ENCODE measurements at places on chromosomes 3 and 15. TPM values are rescaled to one million over a fixed set of nuclear protein-coding genes. Genes with fewer than 3 reads are reported as not detected.

- no peak for DNase-seq
Measured at GRCh38 chr3:188943591-188943990, 228.2 kb upstream of the TPRG1 start.

DNA sequence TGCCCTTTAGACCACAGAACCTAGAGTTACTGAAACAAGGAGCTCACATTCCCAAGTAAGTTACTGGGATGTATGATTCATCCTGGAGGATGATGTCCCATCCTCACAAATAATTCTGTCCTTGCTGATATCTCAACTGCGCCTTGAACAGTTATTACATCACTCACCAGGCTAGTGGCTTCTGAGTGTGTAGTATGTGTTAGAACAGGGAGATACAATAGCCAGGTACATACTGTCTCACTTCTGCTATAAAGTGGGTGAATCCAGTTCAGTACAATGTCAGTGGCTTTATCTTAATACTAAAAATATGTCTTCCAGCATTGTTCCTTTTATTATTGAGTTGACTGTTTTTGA, 483.2 kb upstream of the FRG2C start:
- DNase-seq: no peak

DNA sequence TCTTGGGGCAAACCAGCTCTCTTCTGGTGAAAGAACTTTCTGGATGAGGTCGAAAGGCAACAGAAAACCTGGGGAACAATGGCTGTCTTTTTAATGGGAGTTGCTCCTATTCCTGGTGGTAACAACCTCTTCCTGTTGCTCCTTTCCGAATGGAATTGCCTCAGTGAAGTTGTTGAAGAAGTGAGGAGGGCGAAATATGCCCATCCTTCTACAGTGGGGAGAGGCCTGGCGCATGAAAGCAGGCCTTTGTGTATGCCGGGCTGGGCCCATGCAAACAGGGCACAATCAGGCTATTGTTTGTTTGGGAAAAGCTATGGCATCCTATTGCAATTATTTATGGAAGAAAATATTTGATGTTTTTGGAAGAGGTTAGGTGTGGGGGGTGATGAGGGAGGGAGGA, 166.9 kb downstream of the IGF1R start:
- DNase-seq: no peak

The NME9 gene
- not detected for polyA plus RNA-seq

The RPL15 gene
- polyA plus RNA-seq: 3,910 TPM

Measured in AG04450 (cell line).